NCI-H187 (cell line): ENCODE measurements at places on chromosomes 12 and 14.

GRCh38 chr14:66076176-66076575, 410.0 kb upstream of the CCDC196 start:
- DNase-seq = peak; percentile 40

DNA sequence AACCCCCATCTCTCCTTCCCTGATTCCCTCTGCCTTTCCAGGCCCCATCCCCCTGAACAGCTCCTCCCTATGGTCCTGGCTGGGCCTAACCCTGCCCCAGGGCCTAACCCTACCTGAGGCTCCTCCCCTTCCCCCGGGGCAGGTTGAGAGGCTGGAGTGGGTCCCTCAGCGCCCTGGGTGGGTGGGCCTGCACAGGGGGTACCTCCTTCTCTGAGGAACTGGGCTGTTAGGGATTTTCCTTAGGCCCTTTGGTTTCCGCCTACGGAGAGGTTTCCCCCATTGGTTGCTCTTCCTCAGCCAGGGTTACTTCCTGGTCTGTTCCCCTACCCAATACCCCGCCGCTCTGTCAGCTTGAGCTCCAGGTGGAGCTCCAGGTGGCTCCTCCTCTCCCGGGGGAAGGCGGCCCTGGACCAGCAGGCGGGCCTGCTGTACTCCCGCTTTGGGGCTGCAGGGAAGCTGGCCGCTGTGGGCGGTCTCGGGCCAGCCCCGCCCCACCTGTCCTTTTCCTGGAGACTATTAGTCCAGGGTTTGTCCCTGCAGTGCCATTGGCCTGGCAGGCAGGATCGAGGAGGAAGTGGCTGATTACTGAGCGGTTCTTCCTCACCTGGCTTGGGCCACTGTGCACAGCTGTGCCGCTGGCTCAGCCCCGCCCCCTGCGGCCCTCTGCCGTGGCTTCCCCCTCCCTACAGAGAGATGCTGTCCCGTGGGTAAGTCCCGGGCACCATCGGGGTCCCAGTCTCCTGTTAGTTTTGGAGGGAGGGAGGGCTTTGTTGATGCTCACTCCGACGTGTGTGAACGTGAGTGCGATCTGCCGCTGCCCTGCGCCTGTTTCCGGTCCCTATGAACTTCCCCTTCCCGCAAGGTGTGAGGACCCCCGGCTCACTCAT, 2.5 kb downstream of the C12orf57 start:
- peak; percentile 92 for DNase-seq

DNA sequence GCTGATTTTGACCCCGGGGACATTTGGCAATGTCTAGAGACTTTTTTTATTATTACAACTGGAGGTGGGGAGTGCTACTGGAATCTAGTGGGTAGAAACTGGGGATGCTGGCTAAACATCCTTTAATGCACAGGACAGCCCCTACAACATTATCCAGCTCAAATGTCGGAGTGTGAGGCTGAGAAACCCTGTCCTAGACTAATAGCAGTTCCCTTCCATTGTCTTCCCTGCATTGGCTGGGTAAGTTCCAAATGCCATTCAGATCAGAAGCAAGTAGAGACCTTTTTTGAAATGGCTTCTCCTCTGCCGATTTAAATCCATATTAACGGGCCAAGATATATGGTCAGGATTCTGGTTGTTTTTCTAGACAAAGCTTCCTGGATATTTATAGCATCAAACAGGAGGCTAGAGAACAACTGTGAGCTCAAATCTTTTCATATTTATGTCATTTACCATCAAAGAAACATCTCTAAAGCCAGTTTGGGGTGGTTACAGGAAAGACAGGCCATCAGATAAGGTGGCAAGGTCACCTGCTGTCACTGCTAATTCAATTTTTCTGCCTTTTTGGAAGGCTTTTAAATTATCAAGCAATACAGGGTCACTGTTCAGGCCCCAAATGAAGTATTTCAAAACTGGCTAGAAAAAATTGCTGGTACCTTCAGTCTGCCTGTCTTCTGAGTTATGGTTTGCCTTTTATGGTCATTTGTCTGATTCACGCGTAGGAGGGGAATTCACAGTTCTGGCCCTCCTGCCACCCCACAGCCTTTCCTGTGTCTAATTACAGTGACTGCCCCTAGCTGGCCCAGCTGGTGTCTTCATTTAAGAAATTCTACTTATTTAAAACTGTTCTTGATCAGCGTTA, 20.1 kb upstream of the AKAP5 start:
- DNase-seq = no peak

DNA sequence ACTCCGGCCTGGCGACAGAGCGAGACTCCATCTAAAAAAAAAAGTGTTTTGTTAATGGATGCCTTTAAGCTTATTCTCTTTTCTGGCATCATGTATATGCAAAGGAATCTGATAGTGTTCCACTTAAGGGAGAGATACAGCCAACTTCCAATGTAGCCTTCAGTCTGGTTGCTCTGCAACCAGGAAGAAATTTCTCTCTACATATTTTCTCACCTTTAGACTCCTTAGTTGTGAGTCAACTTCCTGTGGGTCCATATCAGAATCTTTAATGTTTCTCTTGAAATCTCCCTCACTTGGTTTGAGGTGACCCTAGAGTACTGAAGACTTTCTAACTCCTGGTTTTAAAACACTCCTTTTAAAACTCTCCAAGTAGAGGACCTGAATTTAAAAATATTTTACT, 340.4 kb downstream of the SLC6A15 start:
- no peak for DNase-seq

DNA sequence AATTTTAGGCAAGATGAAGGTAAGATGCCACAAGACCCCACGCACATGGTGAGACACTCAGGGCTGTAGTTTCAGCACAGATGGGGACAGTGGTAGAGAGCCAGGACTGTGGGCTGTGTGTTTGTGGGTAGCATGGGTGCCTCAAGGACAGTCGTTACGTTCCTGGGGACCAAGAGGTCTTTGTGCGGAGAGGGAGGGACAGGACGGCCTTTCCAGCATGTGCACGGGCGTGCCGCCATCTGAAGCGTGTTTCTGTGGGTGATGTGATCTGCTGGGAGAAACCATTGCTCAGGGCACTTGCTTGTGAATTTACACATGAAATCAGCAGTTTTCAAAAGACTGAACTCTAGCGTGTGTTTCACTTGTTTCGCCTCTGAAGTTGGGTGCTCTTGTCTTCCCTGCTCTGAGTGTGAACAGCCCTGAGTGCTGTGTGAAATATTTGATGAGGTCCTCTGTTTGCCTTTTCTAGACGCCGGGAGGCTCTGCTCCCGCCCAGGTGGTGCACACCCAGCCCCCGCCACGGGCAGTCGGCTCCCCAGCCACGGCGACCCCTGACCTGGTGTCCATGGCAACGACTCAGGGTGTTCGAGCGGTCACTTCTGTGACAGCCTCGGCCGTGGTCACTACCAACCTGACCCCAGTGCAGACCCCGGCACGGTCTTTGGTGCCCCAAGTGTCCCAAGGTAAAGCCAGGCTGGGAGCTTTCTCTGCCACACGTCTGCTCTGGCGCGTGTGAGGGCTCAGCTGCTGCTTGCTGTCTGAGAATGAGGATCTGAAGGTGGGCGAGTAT, 82.3 kb downstream of the DDX51 start:
- no peak for DNase-seq

- no peak for DNase-seq
Observed at GRCh38 chr12:126361804-126362203, 1296.6 kb downstream of the AACS start.

GRCh38 chr14:33720284-33720787, 230.5 kb downstream of the EGLN3 start:
- DNase-seq = no peak

- DNase-seq = no peak
Observed at GRCh38 chr14:60760209-60760608, 25.6 kb downstream of the MNAT1 start.

- DNase-seq = no peak
Observed at GRCh38 chr12:44031472-44032185, 195.7 kb downstream of the TMEM117 start.

- DNase-seq = no peak
Observed at GRCh38 chr12:11564984-11565651, 84.4 kb upstream of the ETV6 start.

DNA sequence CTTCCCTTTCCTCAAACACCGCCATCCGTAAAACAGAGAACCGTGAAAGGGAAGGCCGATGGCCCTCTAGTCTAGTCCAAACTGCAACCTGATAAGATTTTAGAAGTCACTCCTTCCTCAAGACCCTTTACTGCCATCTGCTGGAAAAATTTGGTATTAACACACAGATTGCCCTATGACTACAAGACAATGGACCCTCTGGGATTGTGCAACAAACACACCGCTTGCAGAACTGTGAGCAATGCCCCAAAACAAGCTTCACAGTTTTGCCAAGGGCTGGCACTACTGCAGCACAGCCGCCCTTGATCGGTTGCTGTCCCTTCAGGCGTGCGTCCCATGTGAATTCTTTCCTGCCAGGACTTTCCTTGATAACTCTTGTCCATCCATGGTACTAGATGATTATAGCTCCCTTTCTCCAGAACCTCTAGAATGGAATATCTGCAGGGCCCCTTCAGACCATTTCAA, 23.1 kb downstream of the LLPH start:
- peak; percentile 58 for DNase-seq

DNA sequence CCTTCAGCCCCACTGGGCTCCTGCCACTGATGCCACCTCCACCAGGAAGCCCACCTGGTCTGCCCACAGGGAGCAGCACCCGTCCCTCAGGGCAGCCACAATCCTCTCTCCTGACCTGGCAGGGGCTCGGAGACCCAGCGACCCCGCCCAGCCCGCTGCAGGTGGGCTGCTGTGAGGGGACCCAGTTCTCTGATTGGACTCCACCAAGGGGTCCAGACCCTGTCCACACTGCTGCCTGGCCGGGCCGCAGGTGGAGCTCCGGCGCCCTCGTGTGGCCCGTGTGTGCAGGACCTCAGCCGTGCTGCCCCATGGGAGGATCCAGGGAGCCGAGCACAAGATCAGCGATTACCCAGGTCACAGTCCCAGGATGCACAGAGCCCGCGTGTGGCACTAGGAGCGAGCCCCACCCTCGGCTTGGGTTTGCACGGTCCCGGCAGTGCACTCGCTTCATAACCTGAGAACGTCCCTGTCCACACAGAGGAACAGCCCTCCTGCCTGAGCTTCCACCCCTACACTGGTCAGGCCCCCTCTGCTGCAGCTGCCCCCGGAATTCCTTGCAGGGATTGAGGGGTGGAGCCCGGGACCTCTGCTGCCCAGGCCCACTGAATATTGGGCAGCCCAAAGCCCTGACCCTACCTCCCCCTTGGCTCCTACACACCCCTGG, 35.4 kb upstream of the TMEM179 start:
- DNase-seq = peak; percentile 12

DNA sequence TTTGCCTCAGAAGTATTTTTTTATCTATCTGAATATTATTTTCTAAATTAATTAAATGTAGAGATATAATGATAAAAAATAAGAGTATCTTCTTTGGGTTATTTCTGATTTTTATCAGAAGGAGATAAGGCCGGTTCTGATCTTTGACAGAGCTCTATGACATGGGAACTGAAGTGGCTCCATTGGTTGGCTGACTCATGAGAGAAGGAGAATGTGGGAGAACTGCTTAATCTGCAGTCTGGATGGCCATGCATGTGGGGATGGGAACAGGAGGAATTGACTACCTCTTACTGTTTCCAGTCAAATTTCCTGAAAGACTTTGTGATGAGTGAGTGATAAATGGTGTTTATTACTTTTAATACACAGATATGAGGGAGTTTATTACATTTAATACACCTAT, 155.8 kb upstream of the ATP2B1 start:
- no peak for DNase-seq

GRCh38 chr14:22305607-22306006, 283.4 kb downstream of the DAD1 start:
- DNase-seq = no peak

DNA sequence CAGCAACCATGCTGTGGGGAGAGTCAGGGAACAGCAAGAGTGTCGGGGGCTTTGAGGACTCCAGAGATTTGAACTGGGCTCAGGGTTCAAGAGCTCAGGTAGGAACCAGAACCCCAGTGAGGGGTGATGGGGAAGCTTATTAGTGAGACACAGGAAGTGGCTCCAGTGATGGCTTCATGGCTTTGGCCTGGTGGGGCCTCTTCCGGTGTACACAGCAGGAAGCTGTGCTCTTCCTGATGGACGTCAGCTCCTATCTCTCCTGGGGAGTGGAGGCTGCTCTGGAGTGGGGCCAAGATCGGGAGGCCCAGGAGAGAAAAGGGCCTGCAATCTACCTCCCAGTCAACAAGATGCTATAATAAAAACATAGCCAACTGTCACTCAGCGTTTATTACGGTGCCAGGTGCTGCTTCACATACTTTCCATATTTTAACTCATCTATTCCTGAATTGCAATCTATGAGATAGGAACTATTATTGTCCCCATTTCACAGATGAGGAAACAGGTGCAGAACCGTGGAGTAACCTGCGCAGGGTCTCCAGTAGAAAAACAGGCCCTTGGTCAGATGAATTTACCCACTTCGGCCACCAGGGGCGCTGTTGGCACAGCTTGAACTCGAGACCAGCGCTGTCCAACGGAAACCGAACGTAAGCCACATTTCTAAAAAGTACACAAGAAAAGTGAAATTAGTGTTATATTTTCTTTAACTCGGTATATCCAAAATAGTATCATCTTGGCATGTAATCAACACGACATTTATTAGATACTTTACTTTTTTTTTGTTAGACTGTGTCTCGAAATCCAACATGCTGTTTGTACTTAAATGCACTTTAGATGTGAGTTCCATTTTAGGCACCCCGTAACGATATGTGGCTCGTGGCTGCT, 63.6 kb upstream of the DLK1 start:
- peak; percentile 63 for DNase-seq

- DNase-seq = no peak
Observed at GRCh38 chr12:46792925-46793324, 32.9 kb downstream of the SLC38A4 start.

- no peak for DNase-seq
Observed at GRCh38 chr14:100223332-100224201, 15.4 kb upstream of the YY1 start.

DNA sequence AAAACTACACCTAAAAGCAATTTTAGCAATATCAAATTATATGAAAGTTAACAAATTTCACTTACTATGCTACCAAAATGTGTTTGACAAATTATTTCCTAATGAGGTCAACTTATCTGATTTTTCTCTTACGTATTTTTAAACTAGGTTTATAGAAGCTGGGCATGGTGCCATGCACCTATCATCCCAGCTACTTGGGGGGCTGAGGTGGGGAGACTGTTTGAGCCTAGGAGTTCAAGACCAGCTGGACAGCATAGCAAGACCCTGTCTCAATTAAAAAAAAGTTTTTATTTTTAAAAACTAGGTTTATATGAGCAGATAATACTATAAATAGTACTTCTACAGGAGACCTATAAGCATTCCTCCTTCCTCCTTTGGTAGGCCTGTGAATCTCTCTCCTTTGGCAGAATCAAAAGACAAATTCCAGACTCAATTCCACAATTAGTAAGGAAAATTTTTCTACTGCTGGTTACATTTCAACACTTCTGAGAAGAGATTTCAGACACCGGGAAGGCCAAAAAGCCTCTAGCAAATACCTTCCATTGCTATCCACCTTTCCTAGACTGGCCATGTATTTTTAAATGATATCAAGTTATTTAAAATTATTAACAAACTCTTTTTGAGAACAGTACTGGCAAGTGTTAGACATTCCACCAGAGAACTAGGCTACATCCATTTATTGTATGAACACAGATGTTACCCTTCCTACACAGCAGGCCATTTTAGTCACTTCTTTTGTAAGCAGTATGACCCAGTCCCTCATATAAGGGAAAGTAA, 34.4 kb downstream of the CDK17 start:
- no peak for DNase-seq
